ENCODE measurements at places on chromosomes 16 and 17.

DNA sequence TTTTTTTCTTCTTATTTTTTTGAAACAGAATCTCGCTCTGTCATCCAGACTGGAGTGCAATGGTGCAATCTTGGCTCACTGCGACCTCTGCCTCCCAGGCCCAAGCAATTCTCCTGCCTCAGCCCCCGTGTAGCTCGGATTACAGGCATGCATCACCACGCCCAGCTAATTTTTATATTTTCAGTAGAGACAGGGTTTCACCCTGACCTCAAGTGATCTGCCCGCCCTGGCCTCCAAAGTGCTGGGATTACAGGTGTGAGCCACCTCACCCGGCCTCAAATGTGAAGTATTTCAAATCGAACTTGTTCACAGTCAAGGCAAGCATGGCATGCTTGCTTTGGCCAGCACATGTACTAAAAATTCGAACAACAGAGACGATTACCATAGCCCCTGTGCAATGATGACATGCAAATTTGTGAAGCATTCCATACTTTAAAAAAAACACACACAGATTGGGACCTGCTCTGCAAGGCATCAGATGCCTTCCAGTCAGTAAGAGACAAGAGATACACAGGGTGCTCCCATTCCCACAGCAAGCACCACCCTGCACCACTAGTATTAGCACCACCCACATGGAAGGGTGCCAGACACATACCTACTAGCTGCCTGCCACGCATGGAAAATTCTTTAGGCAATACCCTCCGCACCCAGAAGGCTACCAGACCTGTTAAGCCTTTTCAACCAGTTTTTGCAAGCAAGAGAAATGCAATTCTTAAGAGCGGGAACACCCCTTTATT is 47.2 kb downstream of the ANKRD11 start:
- DNase-seq = no peak

DNA sequence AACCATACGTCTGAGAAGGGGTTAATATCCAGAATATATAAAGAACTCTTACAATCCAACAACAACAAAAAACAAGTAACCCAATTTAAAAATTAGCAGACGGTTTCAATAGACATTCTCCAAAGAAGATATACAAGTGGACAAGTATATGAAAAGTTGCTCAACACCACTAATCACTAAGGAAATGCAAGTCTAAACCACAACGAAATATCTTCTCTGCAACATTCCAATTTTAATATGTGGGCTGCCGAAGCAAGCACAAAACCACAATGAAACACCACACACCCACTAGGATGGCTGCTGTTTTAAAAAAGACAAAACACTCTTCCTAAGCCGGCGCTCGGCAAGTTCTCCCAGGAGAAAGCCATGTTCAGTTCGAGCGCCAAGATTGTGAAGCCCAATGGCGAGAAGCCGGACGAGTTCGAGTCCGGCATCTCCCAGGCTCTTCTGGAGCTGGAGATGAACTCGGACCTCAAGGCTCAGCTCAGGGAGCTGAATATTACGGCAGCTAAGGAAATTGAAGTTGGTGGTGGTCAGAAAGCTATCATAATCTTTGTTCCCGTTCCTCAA is 5.9 kb upstream of the SLC13A2 start:
- no peak for DNase-seq

DNA sequence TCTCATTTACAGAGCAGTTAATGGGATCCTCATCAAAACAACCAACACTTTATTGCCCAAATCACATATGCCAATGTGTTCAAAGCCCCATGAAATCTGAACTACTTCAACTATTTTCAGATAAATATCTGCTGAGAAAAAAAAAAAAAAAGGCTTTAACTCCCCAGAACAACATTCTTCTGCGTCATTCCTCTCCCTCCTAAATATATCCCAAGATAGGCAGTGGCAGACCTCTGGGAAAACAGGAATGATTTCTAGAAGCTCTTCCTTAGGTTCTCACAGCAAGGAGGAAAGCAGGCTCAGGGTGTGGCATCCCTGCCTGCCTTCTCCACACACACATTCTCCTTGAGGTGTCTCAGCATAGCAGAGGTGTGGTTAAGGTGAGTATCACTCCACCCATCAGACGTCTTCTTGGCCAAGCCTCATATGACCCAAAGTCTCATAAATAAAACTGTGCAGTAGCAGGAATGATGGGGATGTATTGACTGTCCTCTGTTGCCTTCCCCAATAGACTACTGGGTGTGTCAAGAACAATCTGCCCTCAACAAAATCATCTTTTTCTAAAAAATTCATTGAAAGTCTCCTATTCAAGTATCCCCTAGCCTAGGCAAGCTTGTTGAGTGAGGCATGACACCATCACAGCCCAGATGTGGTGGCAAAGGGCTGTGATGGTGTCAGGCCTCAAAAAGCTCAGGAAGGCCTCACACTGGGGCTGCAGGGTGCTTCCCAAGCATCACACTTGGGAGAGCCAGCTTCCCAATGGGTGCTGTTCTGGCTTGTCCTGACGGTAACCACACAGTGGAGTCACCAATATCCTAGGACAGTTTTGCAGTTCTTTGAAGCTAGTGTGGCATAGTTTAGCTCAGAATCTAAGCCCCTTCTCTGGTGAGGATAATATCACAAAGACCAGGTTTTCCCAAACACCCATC is 135.4 kb upstream of the SOX9 start:
- no peak for DNase-seq

- no peak for DNase-seq
Observed at GRCh38 chr17:49901460-49902331, 53.8 kb upstream of the TAC4 start.

- no peak for DNase-seq
Observed at GRCh38 chr17:77494664-77495435, 354.1 kb downstream of the SEC14L1 start.

GRCh38 chr17:74430385-74430705 is 1.5 kb upstream of the GPRC5C start:
- DNase-seq = no peak

- DNase-seq = no peak
Observed at GRCh38 chr17:80663781-80664206, 119.2 kb downstream of the RPTOR start.

- no peak for DNase-seq
Observed at GRCh38 chr16:1645914-1646525, 32.1 kb upstream of the JPT2 start.

DNA sequence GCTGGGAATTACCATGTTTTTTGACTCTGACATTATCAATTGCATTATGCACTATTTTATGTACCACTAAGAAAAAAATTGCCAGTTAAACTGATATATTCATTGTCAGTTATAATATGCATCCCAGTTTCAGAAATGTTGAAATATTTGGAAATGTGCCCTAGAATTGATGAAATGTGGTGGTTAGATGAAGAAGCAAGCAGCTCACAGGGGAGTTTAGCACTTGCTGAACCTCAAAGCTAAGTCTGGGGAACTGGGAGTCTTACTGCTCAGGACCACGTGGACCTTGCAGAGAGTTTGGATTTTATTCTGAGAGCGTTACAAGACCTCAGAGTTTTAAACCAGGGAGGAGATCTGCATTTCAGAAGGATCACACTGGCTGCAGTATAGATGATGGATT is 67.9 kb downstream of the TNRC6C start:
- DNase-seq = no peak

DNA sequence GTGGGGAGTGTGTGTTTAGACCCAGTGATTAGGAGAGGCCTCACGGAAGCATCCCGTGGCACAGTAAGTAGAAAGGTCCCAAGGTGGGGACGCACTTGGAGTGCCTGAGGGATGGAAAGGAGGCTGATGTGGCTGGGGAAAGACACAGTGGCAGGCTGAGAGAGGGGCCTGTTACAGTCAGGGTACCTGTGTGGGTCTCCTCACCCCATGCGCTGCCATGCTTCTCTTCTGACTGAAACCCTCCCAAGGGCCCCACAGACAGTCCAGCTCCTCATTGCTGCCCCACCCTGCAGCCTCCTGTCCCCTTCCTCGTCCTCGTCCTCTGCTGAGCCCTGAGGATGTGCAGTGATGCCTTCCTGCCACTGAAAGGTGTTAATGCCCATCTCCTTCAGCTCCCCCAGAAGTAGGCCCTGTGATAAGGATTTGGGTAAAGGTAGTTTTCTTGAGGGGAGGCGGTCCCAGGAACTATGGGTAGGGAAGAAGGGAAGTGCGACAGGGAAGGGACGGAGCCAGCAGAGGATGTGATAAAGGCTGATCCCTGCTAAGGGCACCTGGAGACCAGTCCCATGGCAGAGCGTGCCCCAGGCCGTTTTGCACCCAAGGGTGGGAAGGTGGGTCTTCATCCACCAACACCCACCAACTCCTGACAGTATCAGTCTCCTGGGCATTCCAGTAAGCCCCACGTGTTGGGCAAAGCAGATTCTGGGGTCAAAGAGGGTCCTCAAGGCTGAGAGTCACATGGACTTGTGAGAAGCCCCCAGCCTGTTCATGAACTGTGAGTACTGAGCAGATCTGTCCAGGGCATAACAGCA is 237.2 kb downstream of the GSG1L start:
- DNase-seq = no peak

GRCh38 chr17:6755731-6756184 is at the start of gene XAF1:
Gene XAF1 (plus strand): TSS chr17:6756046. CDS start chr17:6756079, 33 bp downstream.
- DNase-seq = no peak

- no peak for DNase-seq
Observed at GRCh38 chr17:16934836-16935235, 37.1 kb downstream of the TNFRSF13B start.
